ENCODE measurements at places on chromosomes 6 and 20.
A peak's percentile ranks its signal among the peaks of the same experiment; 100 is the strongest.

- peak; percentile 4 for DNase-seq
These were observed 48.8 kb downstream of the NT5E start for GRCh38 chr6:85498596-85499258.

GRCh38 chr20:48816282-48817205 is 11.3 kb downstream of the PREX1 start:
- DNase-seq, result no peak

DNA sequence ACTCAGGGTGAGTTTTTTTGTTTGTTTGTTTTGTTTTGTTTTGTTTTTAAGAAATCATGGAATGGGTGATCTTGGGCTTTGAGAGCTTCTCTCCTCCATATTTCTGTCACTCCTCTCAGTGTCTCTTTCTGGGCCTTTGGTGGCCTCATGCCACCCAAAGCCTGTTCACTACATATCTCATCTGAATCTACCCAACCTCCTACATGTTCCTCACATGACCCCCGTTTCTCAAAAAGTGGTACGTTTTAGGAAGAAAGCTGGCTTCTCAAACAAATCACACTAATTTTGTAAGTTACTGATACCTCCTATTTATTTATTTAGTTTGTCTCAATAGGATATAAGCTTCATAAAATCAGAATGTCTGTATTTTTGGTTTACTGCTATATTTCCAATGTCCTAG is 80.0 kb downstream of the SESN1 start:
- no peak for DNase-seq

GRCh38 chr6:4814212-4814611 is 38.0 kb downstream of the CDYL start:
- no peak for DNase-seq

DNA sequence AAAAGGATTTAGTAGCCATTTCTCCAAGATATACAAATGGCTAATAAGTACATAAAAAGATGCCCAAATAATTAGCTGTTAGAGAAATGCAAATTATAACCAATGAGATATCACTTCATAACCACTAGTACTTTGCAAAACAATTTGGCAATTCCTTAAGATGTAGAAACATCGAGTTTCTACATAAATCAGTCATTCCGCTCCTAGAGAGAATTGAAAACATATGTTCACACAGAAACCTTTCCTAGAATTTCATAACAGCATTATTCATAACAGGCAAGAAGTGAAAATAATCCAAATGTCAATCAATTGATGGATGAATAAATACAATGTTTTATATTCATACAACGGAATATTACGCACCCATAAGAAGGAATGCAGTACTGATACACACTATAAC is 20.5 kb upstream of the NT5E start:
- no peak for DNase-seq

- no peak for DNase-seq
These were observed 51.7 kb downstream of the FAM50B start for GRCh38 chr6:3900744-3901336.

DNA sequence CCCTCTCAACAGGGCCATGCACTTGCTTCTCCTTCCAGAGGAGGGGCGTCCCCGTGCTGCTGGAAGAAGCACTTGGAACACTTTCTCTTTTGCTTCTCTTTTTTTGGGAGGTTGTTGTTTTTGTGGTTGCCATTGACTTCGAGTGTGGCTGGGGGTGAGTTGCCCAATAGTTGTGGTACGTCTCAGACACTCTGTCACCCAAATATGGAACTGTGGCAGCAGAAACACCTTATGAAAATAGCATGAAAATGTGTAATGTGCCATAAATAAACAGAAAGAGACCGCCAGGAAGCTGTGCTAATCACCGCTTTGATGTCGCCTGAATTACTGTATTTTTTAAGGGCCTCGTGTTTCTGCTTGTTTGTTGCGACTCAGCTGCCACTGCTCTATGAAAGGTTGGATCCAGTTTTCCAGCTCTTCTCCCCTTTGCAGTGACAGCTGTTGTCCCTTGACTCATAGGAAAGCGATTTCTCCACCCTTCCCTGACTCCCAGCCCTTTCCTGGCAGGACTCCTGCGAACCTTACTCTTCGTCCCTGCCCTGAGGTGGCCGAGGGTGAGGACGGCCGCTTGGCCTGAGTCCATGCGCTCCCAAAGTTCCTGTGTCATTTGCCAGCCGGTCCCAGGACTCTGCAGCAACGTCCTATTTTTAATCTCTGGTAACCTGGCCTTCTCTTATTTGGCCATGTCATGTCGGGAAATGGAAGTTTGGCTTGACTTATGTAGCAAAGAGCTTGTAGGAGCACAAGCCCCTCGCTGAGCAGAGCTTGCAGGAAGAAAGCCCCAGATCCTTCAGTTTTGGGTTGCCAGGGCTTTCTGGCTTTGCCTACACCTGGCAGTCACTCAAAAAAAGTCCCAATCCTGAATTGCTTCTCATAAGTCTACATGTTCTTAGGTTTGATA is 694.6 kb downstream of the QKI start:
- DNase-seq, result no peak

DNA sequence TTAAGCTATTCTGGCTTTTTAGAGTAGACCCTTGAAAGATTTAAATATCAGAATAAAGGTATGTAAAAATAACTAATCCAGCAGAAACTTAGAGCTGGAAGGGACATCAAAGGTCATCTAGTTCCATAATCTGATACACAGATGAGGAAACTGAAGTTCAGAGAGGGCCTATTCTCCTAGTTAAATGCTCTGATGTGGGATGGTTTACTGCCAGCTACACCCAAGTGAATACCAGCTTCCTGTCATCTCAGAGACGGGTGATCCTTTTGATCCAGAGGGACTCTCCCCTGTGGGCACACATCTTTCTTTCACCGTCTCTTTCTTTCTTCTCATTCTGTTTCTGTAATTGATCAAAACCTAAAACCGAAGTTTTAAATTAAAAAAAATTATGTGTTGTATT is 94.1 kb downstream of the MAN1A1 start:
- DNase-seq, result no peak

DNA sequence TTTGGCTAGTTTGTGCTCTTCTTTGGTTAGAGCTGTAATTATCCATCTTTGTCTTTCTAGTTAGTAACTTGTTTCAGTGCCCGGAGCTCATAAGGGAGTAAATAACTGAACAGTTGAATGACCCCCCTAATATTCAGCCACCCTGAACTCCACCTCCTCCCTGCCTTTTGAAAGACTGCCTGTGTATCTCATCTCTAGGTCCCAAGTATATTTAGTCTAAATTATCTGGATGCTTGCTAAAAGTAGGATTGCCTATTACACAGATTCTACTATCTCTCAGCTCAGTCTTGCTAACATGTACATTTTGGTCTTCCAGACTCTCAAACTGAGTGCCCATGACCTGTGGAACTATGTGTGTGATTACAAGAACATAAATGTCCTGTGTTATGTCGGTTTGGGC is 145.9 kb downstream of the GJA1 start:
- DNase-seq, result no peak

DNA sequence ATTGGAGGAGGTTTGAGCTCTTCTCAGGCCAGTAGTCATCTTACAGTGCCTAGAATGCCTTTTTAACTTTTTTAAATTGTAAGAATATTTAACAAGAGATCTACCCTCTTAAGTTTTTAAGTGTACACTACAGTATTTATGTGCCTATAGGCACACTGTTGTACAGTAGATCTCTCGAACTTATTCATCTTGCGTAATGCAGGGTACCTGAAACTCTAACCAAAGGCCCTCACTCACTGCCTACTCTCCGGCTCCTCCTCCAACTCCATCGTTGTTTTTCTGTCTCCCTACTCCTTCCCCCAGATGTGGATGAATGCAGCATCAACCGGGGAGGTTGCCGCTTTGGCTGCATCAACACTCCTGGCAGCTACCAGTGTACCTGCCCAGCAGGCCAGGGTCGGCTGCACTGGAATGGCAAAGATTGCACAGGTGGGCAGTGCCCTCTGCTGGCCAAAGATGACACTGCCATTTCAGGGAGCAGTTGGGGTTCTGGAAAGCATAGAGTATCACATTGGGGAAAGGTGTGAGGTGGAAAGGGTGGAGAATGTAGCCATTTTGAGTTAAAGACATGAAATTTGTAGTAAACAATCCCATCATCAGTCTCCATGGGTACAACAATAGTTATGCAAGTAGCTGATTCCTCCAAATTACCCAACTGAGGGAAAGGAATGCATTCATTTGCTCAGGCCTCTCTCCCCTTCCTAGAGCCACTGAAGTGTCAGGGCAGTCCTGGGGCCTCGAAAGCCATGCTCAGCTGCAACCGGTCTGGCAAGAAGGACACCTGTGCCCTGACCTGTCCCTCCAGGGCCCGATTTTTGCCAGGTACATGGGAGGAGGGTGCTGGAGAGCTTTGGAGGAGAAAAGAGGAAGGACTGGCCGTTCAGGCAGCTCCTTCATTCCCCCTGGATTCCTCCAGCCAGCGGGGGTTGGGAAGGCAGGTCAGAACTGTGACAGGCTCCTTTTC is 18.4 kb upstream of the ZNF76 start:
- peak; percentile 40 for DNase-seq
